T-helper 2 cell treated with Interferon-gamma antibody and Interleukin-4, amounts not matched to agents 5 μg/mL and 100 μg/mL, for 36 hours (primary cell): ENCODE measurements at places on chromosomes 2 and 18.

DNA sequence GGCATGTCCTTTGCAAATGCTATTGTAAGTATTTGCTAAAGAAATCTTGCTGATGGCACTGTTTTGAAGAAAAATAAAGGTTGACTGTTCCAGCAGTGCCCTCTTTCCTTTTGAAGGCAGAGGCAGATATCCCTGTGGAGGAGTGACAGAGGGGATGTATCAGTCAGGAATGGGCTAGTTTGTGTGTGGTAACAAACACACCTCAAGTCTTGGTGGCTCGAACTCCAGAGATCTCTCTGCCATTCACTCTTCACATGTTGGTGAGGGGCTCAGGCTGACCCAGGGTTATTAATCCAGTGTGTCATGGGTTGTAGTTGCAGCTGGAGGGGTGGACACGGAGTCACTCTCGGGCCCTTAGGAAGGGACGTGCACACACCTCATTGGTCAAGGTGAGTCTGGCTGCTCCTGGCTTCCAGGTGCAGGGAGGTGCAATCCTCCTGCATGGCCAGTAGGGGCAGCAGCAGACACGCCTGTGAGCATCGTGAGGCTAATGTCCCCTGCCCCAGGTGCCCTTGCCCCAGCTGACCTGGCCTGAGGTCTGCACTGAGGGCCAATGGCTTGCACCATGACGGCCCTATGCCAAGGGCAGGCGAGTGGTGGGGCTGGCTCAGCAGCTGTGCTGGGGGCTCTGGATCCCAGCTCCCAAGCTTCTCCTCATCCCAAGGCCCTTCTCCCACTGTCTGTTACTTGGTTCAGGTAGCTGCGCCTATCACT is 146.5 kb downstream of the ASB1 start:
- H3K27ac ChIP-seq: no peak overlapping the region
- no peaks in the 10 kb centered on the region for H3K27me3 ChIP-seq
- H3K36me3 ChIP-seq: no peaks in the 10 kb centered on the region

DNA sequence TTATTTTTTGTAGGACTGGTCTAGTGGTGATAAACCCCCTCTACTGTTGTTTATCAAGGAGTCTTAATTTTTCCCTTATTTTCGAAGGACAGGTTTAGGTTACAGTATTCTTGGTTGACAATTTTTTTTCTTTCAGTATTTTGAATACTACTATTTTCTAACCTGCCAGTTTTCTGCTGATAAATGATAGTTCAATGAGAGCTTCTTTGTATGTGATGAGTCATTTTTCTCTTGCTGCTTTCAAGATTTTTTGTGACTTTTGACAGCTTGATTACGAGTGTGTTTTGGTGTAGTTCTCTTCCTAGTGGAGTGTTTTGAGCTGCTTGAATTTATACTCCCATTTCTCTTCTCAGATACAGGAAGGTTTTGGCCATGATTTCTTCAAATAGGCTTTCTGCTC is 77.5 kb downstream of the ACSL3 start:
- no peak overlapping the region for H3K27ac ChIP-seq

GRCh38 chr2:73415906-73416305 is 30.3 kb downstream of the ALMS1 start:
- H3K4me3 ChIP-seq: no peak overlapping the region
- H3K27ac ChIP-seq: no peak overlapping the region

- H3K4me3 ChIP-seq: no peak overlapping the region
- H3K27me3 ChIP-seq: peaks cover 18% of the 10 kb centered on the region
- no peaks in the 10 kb centered on the region for H3K36me3 ChIP-seq
These were observed 168.1 kb downstream of the TRIB2 start for GRCh38 chr2:12884713-12885282.

GRCh38 chr2:3073041-3073595 is 304.5 kb downstream of the EIPR1 start:
- H3K4me3 ChIP-seq: no peak overlapping the region
- DNase-seq: no peak

GRCh38 chr2:105834931-105835330 is 90.2 kb downstream of the NCK2 start:
- H3K36me3 ChIP-seq: peaks cover 70% of the 10 kb centered on the region
- no peak for DNase-seq
- peak overlapping the region; percentile 16 for H3K4me3 ChIP-seq

GRCh38 chr2:113965644-113966043 is 75.8 kb downstream of the ACTR3 start:
- no peak overlapping the region for H3K4me3 ChIP-seq
- peaks cover 24% of the 10 kb centered on the region for H3K36me3 ChIP-seq
- no peaks in the 10 kb centered on the region for H3K27me3 ChIP-seq

DNA sequence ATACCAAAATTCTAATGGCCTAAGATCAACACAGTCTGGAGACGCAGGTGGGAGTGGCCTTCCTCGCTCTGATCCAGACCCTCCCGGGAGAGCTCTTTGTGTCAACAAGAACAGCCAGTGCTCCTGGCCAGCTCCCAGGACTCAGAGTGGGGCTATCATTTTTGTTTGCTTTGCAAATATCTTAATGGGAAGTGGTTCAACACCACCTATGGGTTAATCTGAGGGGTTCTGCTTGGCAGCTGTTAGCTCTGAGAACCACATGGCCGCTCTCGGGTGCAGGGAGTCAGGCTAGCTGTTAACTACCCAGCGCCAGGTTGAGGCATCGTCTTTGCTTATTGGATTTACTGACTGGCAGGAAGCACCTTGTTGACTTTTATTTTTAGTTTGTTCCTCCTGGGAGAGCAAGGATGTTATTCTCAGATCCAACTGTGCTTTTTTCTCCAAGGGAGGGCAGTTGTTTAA is 184.8 kb upstream of the SP5 start:
- DNase-seq: no peak
- no peak overlapping the region for H3K27ac ChIP-seq
- H3K27me3 ChIP-seq: peaks cover 11% of the 10 kb centered on the region
- no peaks in the 10 kb centered on the region for H3K36me3 ChIP-seq
- no peak overlapping the region for H3K4me3 ChIP-seq

- no peaks in the 10 kb centered on the region for H3K36me3 ChIP-seq
- no peaks in the 10 kb centered on the region for H3K4me1 ChIP-seq
- no peak overlapping the region for H3K27ac ChIP-seq
- H3K4me3 ChIP-seq: no peak overlapping the region
- H3K27me3 ChIP-seq: no peaks in the 10 kb centered on the region
- DNase-seq: no peak
These were observed 279.2 kb downstream of the ALPK2 start for GRCh38 chr18:58349650-58350049.

DNA sequence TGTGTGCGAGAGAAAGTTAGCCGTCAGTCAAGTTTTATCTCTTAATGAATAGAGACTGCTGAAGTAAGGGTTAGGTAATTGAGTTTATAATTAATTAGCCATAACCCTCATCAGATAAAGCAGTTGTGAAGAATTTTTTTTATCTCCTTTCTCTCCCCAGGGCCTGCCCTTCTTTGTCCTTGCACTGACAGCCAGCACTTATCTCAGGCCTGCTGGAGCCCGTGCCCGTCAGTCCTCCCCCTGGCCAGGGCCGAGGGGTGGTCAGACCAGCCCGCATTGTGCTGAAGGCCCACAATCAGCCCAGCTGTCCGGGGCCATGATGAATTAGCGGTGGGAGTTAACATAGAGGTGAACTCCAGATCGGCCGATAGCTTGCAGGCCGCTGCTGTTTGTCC is 315.7 kb downstream of the GBX2 start:
- no peaks in the 10 kb centered on the region for H3K27me3 ChIP-seq
- no peak overlapping the region for H3K27ac ChIP-seq
- no peaks in the 10 kb centered on the region for H3K4me1 ChIP-seq

DNA sequence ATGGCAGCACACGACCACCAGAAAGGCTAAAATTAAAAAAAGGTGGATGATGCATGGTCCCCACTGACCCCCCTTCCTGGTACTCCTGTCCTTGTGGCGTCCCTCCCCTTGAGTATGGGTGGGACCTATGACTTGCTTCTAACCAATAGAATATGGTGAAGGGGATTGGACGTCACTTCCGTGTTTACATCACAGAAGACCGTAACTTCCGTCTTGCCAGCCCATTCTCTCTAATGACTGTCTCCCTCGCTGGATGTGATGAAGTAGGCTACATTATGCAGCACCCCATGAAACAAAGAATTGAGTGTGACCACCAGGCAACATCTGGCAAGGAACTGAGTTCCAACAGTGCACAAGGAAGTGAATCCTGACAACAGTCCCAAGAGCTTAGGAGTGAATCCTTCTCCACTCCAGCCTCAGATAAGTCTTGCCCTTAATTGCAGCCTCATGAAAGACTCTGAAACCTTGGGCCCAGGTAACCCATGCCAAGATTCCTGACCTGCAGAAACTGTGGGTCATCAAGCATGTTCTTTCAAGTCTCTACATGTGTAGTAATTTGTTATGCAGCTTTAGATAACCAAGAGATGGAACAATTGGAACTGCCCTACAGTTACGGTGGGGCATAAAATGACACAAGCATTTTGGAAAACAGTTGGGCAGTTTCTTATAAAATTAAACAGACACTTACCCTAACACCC is 80.1 kb upstream of the NPAS2 start:
- no peak overlapping the region for H3K4me3 ChIP-seq
- H3K4me1 ChIP-seq: no peaks in the 10 kb centered on the region
- H3K36me3 ChIP-seq: no peaks in the 10 kb centered on the region

DNA sequence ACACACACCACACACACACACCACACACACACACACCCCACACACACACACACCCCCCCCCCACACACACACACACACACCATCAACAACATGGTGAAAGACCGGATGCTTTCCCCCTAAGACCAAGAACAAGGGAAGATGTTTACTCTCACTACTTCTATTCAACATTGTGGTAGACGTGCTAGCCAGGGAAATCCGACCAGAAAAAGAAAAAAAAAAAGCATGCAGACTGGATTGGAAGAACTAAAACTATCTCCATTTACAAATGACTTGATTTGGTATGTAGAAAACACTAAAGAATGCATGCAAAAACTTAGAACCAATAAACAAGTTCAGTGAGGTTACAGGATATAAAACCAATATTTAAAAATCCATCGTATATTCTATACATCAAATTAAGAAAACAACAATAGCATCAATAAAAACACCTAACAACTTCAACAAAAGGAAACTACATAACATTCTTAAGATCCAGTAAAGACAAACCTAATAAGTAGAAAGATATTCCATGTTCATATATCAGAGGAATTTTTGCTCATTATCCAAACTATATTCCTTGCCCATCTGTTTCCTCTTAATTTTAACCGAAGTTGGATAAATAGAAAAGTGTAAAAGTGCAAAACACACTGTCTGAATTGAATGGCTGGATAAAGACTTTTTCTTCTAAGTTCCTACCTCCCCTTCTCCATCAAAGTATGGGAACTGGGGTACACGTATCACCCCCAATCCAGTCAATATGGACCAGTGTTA is 51.5 kb upstream of the RNU4ATAC start:
- H3K27ac ChIP-seq: peak overlapping the region; percentile 22
- H3K27me3 ChIP-seq: no peaks in the 10 kb centered on the region
- no peak overlapping the region for H3K4me3 ChIP-seq
- H3K4me1 ChIP-seq: peaks cover 10% of the 10 kb centered on the region
- peaks cover under 1% of the 10 kb centered on the region for H3K36me3 ChIP-seq
- no peak for DNase-seq

- no peak overlapping the region for H3K27ac ChIP-seq
- no peaks in the 10 kb centered on the region for H3K36me3 ChIP-seq
- H3K27me3 ChIP-seq: no peaks in the 10 kb centered on the region
These were observed 249.4 kb downstream of the NRXN1 start for GRCh38 chr2:50782543-50782942.

DNA sequence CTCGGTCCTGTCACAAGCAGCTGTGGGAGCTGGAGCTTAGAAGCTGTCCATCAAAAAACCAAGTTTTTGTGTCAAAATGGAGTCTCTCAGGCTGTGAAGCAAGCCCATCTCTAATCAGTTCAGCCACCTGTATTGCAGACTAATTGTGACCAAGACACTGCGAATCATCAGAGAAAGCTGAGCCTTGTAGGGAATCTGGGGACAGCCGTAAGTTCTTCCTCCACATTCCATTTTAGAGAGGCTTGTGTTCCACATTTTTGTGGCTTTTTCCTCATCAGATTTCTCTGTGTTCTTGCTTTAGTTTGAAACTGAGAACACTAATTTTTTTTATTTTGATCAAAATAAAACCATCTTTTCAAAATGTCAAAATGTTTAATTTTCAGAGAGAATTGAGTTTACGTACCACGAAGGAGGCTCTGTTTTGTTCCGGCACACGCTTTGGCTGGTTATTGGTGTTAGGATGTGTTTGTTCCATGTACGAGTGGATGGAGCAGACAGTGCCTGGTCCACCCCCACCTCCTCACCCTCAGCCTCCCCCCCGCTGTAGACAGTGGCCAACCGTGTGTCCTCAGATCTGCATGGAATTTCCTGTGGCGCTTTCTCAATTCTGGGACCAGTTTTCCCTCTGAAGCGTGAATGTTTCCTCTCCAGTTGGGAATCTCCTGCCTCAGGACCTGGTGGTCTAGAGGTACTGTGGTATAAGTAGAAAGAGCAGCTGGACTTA is 140.8 kb downstream of the AGAP1 start:
- no peak overlapping the region for H3K27ac ChIP-seq
- no peaks in the 10 kb centered on the region for H3K4me1 ChIP-seq
- no peaks in the 10 kb centered on the region for H3K36me3 ChIP-seq
- peaks cover 2% of the 10 kb centered on the region for H3K27me3 ChIP-seq
- no peak overlapping the region for H3K4me3 ChIP-seq
- no peak for DNase-seq

DNA sequence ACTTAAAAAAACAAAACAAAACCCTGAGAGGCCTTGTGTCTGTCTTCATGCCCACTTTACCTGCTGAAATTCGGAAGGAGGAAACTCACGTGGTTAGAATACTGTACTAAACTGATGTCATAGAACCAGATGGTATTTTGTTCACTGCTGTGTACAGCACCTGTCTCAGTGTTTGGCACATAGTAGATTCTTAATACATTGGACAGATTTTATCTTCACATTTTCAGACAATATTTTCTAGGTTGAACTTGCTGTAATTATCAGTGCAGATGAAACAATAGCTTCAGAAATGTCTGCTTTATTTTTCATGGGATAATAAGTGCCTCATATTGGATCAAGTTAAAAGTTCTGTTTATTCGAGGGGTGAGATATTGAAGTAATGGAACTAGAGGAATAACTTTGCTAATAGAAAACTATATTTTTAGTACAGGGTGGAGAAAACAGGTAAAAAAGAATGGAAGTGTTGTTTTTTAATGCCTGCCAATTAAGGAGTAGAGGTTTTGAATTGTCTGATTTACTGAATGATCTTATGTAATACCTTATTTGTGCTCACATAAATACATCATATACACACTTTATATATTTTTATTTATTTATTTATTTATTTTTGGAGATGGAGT is 23.7 kb downstream of the DDX1 start:
- no peaks in the 10 kb centered on the region for H3K27me3 ChIP-seq
- H3K36me3 ChIP-seq: peaks cover 34% of the 10 kb centered on the region
- H3K27ac ChIP-seq: no peak overlapping the region

- H3K4me1 ChIP-seq: no peaks in the 10 kb centered on the region
- H3K4me3 ChIP-seq: no peak overlapping the region
- no peaks in the 10 kb centered on the region for H3K36me3 ChIP-seq
- no peak for DNase-seq
- no peaks in the 10 kb centered on the region for H3K27me3 ChIP-seq
These were observed 289.4 kb downstream of the KCNS3 start for GRCh38 chr2:18167871-18168270.

GRCh38 chr2:85269959-85270358 is 57.8 kb downstream of the TGOLN2 start:
- H3K36me3 ChIP-seq: no peaks in the 10 kb centered on the region
- peaks cover 28% of the 10 kb centered on the region for H3K27me3 ChIP-seq
- DNase-seq: no peak
- H3K27ac ChIP-seq: no peak overlapping the region

- no peaks in the 10 kb centered on the region for H3K4me1 ChIP-seq
- H3K27me3 ChIP-seq: peaks cover 6% of the 10 kb centered on the region
- no peak overlapping the region for H3K27ac ChIP-seq
- no peaks in the 10 kb centered on the region for H3K36me3 ChIP-seq
- no peak for DNase-seq
- H3K4me3 ChIP-seq: no peak overlapping the region
These were observed 53.3 kb downstream of the CCDC148 start for GRCh38 chr2:158403237-158403636.

GRCh38 chr18:60826346-60826745 is 453.8 kb upstream of the MC4R start:
- no peak overlapping the region for H3K4me3 ChIP-seq
- DNase-seq: no peak
- H3K36me3 ChIP-seq: no peaks in the 10 kb centered on the region
